ENCODE measurements at places on chromosomes 1 and 21.

- no peak for DNase-seq
These were observed 77.7 kb downstream of the TOMM20 start for GRCh38 chr1:235050911-235051360.

GRCh38 chr1:214349008-214349407 is 68.0 kb downstream of the SMYD2 start:
- DNase-seq = no peak

- no peak for DNase-seq
These were observed 131.4 kb downstream of the HS2ST1 start for GRCh38 chr1:87045761-87046304.

DNA sequence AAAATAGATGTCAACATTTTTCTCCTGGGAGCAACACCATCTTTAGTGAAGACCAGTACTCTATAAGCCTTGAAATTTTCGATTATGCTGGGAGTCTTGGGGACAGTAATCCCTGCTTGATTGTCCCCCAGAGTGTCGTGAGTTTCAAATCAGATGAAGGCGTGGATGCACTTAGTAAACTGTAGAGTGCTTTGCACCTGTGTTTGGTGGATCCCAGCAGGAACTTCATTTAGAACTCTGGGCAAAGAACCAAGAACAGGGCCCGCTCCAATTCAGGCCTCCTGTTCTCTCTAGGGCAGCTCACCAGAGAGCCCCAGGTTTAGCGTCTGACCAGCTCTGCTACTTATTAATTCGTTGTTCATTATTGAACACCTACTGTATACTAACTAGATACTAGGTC is 1.5 kb downstream of the GPX7 start:
- no peak for DNase-seq

GRCh38 chr21:41447356-41447755 is 21.3 kb downstream of the MX1 start:
- DNase-seq = no peak
